A549 treated with ZK216348 at 1 μM for 4 hours (cell line): ENCODE measurements at places on chromosomes 3 and 15. TPM values are rescaled to one million over a fixed set of nuclear protein-coding genes. Genes with fewer than 3 reads are reported as not detected.

HIGD2B gene
- total RNA-seq: not detected in 5 replicates

ISLR gene
- total RNA-seq: 0.24 to 0.41 TPM (median 0.33 TPM) in 4 of 5 replicates, not detected in the other

GP9 gene
- total RNA-seq: not detected in 5 replicates

SLC24A1 gene
- total RNA-seq: 2.4 to 5.2 TPM (median 4.0 TPM) in 5 replicates

CELF6 gene
- 0.07 to 0.25 TPM (median 0.15 TPM) in 5 replicates for total RNA-seq

CYP8B1 gene
- not detected in 5 replicates for total RNA-seq

EIF4A2 gene
- total RNA-seq: 124 to 142 TPM (median 141 TPM) in 5 replicates

TCF12 gene
- 32.5 to 59.6 TPM (median 43.5 TPM) in 5 replicates for total RNA-seq

CAPN3 gene
- 0.18 to 0.60 TPM (median 0.41 TPM) in 4 of 5 replicates, not detected in the other for total RNA-seq

HGD gene
- total RNA-seq: 15.7 to 20.7 TPM (median 20.0 TPM) in 5 replicates

FAM227B gene
- 0.94 to 1.6 TPM (median 1.2 TPM) in 5 replicates for total RNA-seq

LEKR1 gene
- 0.29 to 1.0 TPM (median 0.56 TPM) in 5 replicates for total RNA-seq

MYZAP gene
- total RNA-seq: 0.66 to 0.98 TPM (median 0.87 TPM) in 5 replicates

ABCC5 gene
- total RNA-seq: 10.4 to 17.4 TPM (median 15.3 TPM) in 5 replicates

USP4 gene
- 12.9 to 15.9 TPM (median 14.2 TPM) in 5 replicates for total RNA-seq

OR5K3 gene
- not detected in 5 replicates for total RNA-seq

SOX14 gene
- not detected in 5 replicates for total RNA-seq

PIGZ gene
- 1.0 to 1.7 TPM (median 1.4 TPM) in 5 replicates for total RNA-seq

BSN gene
- total RNA-seq: 0.04 to 0.16 TPM (median 0.16 TPM) in 5 replicates

SLMAP gene
- total RNA-seq: 18.0 to 30.9 TPM (median 24.5 TPM) in 5 replicates

MRPL46 gene
- 51.1 to 65.5 TPM (median 57.6 TPM) in 5 replicates for total RNA-seq

SCG3 gene
- total RNA-seq: 0.06 TPM in 1 of 5 replicates, not detected in the others

A4GNT gene
- total RNA-seq: not detected in 5 replicates

PAQR9 gene
- total RNA-seq: 2.3 to 4.1 TPM (median 3.0 TPM) in 5 replicates

CLDN16 gene
- 0.07 to 0.34 TPM in 2 of 5 replicates, not detected in the others for total RNA-seq

CLRN1 gene
- total RNA-seq: not detected in 5 replicates

MOBP gene
- 0.15 to 0.36 TPM in 2 of 5 replicates, not detected in the others for total RNA-seq

CHST2 gene
- total RNA-seq: 0.60 to 0.89 TPM (median 0.79 TPM) in 5 replicates

PIERCE2 gene
- 1.9 to 5.6 TPM (median 3.7 TPM) in 5 replicates for total RNA-seq
